ENCODE measurements at places on chromosomes 2 and 18. TPM values are rescaled to one million over a fixed set of nuclear protein-coding genes. Genes with fewer than 3 reads are reported as not detected.

RNF25 gene
- total RNA-seq = 54.4 TPM

NEU2 gene
- not detected for total RNA-seq

MC2R gene
- not detected for total RNA-seq

MAPK4 gene
- total RNA-seq = not detected

ACKR3 gene
- total RNA-seq = not detected

SP5 gene
- not detected for total RNA-seq

DLGAP1 gene
- under 0.01 TPM for total RNA-seq

Measured in IMR-90 (cell line).